GM04504 (cell line): ENCODE measurements at places on chromosomes 3 and 15.

- DNase-seq: no peak
Observed at GRCh38 chr3:27570421-27571106, 86.4 kb upstream of the SLC4A7 start.

- no peak for DNase-seq
Observed at GRCh38 chr3:126913524-126913923, 69.4 kb upstream of the PLXNA1 start.

DNA sequence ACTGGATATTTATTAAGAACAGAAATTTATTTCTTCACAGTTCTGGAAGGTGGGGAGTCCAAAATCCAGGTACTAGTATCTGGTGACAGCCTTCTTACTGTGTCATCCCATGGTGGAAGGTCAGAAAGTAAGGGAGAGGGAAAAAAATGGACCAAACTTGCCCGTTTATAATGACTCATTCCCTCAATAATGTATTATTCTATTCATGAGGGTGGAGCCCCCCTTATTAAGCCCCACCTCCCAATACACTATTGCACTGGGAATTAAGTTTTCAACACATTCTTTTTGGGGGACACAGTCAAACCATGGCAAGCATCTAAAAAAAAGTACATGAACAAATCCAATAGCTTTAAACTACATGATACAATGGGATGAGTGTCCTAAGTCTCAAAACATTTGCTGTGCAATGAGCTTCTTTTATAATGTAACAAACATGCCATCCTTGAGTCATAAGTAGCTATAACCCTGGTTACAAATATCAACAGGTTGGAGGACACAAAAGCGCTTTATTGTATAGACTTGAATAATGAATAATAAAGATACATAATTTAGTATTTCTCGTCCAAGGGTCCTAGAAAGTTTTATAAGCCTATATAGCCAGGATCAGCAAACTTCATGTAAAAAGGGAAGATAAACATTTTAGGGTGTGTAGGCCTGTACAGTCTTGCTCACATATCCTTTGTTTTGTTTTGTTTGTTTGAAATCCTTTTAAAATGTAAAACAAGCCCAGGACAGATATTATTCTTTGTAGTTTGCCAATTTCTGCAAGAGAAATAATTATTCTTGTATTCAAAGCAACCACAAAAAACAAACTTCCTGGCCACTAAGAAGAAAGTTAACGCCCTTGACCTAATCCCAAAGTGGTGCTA lies 160.6 kb upstream of the RAP2B start:
- DNase-seq: no peak

DNA sequence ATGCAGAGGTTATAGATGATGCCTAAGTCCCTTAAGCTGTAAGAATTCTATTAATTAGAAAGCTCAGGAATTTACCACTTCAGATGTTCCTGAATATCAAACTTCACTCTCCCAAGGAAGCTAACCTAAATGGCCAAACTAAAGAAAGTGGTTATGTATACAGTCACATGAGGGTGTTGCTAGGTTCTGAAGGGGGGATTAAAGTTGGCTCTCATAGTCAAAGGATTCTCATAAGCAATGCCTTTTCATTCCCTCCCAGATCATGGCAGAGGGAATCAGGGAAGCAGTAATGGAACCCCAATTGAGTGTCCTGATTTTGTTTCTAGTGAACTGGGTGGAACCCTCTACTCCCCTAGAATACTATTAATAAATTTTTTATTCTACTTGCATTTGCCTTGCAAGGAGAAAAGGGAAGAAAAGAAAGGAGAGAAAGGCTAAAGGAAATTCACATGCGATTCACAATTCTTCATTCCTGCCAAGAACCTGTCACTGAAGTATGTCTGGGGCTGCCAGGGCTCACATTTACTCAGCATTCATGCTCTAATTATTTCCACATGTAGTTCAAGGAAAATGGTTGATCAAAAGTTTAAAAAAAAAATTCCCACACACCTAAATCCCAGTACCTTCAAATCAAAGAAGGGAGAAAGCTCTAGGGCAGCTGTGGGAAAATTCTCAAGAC lies 25.1 kb downstream of the FSTL1 start:
- peak; percentile 83 for DNase-seq

DNA sequence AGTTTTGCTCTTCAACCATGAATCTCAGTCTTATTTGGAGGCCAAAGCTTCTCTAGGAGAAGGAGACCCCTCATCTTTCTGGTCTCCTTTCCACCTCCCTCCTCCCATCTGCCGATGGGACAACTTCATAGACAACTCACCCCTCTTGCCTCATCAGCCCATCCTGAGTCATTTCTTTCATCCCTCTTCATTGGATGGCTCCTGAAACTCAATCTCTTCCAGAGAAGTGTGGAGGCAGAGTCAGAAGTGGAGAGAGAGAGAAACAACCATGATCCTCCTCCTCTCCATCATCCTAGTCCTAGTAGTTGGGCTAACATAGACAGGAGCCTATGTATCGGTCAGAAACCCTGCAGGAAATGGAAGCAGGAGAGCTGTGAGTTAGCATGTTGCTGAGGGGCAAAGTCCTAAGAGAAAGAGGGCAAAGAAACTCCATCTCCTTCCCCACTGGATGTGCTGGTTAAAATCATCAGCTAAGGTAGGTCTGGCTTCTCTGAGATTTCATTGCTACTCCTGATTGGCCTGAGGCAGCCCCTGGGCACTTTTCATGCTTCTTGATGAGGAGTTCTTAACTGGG lies 21.3 kb upstream of the HCN4 start:
- no peak for DNase-seq

DNA sequence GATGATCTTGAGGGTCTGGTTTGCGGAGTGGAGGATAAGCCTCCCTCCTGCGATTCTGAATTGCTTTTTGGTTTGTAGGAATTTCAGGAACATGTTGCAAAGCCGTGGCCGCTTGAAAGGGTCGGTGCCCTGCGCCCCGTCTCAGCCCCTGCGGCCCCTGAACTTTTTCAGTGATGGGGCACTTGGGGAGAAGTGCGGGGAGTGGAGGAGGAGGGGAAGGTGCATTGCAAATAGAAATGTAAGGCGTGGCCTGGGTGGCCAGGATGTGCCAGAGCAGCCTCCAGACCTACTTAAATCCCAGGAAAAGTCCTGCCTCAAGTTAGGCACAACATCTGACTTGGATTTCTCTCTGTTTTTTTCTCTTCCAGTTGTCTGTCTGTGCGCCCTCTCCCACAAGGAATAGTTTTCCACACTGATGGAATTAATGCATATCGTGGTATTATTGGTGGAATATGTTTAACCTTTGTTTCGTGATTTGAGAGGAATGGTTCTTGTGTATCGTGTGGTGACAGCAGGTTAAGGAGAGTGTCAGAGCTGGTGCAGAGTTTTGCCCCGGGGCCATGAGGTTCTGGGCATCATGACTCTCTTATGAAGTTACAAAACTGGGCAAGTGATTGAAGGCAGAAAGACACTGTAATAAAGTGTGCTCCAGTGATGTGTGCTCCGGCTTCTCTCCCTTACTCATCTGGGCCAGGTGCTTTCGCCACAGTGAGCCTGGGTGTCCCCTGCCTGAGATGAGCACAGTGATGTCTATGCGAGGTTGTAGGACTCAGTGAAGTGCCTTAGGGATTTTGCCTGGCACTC lies 153.8 kb downstream of the PGPEP1L start:
- no peak for DNase-seq

DNA sequence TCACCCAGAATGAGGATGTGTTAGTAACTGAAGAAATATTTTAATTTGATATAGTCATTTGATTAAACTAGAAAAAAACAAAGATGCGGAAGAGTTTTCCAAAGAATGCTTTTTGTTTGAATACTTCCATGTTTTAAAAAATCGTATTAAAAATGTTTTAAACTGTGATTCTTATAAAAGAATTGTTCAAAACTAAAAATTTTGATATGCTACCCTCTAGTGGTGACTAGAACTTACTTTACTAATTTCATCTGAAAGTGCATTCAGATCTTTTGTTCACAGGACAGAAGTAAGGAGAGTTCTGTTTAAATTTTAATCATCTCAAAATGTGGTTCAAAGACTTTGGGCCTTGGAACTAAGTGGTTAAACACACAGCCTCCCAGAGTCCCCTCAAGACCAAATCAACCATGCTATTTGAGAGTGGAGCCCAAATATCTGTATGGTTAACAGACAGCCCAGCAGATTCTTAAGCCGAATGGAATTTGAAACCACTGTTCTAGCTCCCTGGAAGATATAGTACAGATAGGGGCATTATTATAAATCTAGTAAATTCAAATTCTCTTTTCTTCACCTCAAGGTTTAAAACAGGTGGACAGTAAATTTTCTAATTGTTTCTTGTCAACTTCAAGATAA lies 45.2 kb upstream of the SYNPR start:
- no peak for DNase-seq

GRCh38 chr3:14516738-14517345 lies 23.3 kb downstream of the GRIP2 start:
- DNase-seq: no peak

- DNase-seq: no peak
Observed at GRCh38 chr3:195116407-195117185, 154.4 kb downstream of the XXYLT1 start.

- no peak for DNase-seq
Observed at GRCh38 chr15:72237853-72238224, 6.8 kb upstream of the PKM start.

DNA sequence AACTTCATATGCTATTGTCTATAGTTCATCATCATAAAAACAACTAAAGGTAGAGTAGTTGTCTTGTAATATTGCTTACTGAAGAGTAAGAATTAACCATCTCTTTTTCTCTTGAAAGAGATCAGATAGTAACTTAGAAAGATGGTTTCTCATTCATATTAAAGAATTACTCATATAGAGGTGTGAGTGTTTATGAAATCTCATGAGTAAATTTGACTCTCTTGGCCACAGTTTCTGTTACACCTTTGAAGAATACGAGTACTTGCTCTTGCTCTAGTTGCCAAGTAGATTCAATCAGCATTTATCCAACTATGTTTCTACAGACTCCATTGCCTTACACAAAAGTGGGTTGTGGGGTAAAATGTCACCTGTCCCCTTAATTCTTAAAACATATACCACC lies 247.4 kb upstream of the MANF start:
- no peak for DNase-seq

- DNase-seq: no peak
Observed at GRCh38 chr3:187628169-187628568, 42.0 kb downstream of the SST start.

GRCh38 chr3:12984023-12984823 lies 89.0 kb downstream of the IQSEC1 start:
- DNase-seq: peak; percentile 43

DNA sequence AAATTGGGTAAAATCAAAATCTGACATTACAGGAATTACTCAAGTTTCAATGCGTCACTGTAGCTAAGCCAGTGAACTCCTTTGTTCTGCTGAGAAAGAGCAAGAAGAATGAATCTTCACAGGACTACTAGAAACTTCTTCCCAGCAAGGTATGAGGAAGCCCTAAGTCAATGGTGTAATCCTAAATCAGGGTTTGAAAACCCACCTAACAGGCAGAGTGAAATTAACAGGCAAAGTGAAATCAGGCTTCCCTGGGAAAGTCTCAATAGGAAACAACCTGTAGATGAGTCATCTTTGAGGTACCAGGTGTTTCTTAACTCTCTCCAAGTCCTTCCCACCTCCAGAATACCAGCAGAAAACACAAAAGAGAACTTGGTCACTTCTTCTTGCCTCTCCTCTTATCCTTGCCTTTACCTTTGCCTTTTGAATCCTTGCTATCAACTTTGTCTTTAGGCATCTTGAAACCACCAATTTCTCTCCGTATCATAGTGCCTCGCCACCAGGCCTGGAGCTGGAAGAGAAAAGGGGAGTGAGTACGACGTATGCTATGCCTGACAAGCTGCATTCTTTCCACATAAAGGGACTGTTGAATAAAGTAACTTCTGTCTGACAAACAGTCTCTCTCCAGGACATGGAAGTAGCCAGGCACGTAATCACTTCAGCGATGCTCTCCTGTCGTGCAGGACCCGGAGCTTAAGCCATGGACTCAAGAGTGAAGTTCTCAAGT lies 60.6 kb upstream of the RPL35A start:
- no peak for DNase-seq

DNA sequence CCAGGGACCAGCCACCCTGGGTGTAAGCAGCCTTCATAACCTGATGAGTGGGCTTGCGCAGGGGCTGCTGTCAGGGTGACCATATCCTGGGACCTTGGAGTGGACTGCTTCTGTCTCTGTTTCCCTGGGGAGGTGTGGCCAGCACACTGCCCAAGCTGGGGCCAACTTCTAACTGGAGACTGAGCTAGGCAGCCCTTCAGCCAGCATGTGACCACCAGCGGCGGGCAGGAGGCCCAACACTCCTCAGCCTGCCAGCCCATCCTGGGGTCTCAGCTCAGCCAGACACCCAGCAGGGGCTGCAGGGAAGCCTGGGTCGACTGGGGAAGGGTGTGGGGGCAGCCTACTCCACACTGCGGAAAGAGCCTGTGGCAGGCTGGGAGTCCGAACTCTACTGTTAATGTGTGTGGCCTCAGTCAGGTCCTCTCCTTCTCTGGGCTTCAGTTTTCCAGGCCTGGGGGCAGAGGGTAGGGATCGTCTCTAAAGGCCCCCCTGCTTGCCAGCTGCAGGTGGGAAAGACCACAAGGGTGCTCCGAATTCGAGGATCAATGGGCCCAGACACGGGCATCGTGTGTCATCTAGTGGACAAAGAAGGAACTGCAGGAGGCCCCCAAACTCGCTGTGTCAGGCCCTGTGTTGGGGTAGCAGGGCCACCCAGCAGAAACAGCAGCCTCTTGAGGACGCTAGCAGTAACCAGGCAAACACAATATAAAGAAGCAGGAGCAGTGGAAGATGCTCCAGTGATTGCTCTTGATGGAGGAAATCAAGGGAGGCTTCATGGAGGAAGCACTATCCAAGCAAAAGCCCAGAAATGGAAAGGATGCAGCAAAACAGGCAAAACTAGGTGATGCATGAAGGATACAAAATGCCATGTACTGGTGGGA lies 2.0 kb upstream of the SEMA3G start:
- peak; percentile 17 for DNase-seq

DNA sequence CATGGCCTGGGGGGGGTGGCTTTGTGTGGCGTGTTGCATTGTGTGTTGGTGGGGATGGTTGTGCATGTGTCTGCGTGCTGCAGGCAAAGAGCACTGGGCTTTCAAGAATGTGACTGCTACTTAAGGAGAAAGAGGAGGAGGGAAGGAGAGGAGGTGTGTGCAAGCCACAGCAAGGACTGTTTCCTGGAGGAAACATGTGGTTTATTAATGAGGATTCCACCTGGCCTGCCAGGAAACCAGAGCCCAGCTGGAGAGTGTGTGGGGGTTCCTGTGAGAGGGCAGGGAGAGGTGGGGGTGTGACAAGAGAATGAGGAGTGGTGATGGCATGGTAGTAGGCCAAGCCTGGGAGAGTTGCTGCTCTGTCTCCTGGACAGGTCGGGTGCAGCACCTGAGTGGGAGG lies 258.1 kb upstream of the ROPN1 start:
- no peak for DNase-seq

DNA sequence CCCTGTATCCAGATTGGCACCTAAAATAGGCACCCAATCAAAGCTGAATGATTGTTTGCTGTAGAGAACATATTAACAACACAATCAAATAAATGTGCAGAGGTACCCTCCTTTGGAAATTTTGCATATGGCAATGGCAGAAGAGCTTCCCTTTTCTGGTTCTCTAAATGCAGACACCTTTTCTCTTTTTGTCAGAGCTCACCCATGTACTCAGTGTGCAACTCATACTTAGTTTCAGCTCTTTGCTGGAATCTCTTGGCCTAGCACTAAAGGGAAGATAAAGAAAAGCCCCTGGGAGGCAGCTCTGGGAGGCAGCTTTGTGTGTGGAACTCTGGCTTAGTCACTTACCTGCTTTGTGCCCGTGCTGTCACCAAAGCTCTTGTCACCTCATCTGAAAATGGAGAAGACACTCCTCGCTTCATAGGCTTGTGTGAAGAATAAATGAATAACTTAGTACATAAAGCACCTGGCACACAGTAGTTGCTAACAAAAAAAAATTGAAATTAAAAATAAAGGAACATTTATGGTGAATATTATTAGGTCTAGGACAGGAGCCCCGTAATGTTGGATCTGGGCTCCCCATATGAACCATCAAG lies 28.8 kb downstream of the ST6GAL1 start:
- DNase-seq: no peak
